Left ventricle myocardium superior (tissue), 1 donor: ENCODE measurements at places on chromosomes 7 and 10.
A peak's percentile ranks its signal among the peaks of the same experiment; 100 is the strongest.

DNA sequence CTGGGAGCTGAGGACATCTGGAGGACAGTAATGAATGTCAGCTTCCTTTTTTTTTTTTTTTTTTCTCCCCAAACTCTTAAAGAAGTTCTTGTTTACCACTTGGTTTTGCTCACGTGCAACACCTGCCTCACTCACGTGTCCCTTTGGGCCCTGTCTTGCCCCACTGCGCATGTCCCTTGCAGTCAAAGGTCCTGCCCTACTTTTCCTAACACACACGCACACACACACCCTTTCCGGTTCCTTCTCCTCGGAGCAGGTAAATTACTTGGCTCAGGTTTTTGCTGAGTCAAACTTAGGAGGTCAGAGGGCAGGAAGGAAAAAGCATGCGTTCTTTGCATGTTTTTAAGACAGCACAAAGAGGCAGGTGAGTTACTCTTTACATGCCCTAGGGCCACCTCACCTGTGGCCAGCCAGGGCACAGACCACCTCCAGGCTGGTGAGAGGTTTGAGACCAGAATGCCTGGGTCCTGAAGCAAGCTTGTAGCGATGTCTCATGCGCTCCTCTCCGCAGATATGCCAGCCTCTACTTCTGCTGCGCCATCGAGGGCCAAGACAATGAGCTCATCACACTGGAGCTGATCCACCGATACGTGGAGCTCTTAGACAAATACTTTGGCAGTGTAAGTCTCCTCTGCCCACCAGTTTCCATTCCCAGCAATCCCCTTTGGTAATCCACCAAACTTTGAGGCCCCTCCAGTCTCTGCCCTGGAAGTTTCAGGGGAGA, 2.8 kb downstream of the AP1S1 start:
- DNase-seq, result no peak

- no peak for DNase-seq
Measured at GRCh38 chr7:32223071-32223650, 153.0 kb upstream of the PDE1C start.

DNA sequence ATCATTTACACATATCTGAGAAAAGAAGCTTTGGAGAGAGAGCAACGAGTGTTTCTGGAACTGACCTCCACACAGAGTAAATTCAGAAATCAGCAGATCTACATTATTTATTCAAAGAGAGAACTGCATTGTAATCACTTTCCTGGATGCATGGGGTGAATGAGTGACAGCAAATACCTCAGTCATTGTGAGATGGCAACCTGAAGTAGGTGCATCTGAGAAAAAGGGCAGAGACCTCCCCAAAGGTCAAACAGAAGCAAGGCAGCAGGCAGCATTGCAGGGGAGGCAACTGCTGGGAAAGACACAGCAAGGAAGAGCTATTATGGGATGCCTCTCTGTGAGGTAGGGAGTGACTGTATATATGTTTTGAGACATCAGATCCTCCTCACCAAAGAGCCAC, 26.5 kb upstream of the SMIM30 start:
- no peak for DNase-seq

DNA sequence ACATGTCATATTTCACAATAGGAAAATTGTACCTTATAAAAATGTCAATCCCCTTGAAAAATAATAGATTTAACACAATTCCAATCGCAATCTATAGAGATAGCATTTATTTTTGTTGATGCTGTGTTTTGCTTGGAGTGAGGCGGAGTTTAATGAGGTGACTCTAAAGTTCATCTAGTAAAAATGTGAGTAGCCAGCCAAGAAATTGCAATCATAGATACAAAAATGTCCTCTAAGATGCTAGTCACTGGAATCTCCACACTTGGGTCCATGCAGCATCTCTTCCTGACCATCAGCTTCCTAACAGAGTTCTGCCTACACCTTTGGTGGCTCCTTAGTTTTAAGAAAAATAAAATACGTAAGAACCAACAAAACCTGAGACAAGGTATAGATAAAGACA, 44.9 kb downstream of the GLI3 start:
- DNase-seq, result no peak

DNA sequence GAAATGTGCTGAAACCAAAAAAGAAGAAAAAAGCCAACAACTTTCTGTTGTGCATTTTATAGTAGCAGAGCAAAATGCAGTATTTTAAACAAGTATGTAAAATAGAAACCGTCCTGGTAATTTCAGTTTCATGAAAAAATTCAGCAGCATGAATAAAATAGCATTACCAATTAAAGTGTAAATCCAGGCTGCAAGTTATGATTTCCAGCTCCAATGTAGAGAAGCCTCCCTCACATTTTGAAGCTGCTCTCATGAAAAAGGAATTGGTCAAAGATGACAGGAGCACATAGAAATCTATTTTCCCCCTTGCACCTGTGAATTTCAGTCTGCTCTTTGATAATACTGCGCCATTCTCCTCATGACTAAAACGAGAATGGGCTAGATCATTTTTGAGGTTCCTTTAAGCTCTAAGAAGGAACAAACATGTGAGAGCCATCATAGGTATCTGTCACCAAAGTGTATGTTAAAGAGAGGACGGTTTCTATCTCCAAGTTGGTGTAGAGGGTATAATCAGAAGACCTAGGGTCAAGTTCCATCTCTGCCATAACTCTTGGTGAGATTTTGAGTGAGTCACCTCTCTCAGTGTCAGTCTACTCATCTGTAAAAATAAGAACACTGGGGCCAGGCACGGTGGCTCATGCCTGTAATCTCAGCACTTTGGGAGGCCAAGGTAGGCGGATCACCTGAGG, 107.5 kb downstream of the MTPAP start:
- no peak for DNase-seq

GRCh38 chr10:14413523-14413922, 82.8 kb upstream of the FRMD4A start:
- DNase-seq, result no peak

- DNase-seq, result peak; percentile 70
Measured at GRCh38 chr7:36280840-36281812, 108.5 kb upstream of the ANLN start.

DNA sequence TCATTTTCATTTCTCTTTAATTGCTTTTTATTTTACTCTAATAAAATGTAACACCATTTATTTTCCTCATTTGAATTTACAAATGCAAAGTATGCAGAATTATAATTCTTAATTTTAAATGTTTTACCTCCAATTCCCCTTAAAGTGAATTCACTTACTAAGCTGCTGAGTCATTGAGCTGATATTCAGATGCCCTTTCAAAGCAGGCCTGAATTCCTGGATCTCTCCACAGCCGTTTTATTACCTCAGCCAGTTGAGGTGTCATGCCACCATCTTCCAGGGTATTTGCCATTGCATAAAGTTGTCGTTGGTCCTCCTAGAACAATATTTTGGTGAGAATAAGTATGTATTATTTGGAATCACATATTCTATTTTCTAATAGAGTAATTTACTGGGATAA, 33.2 kb downstream of the GNAT3 start:
- DNase-seq, result no peak

- no peak for DNase-seq
Measured at GRCh38 chr10:5942001-5942400, 35.3 kb downstream of the IL15RA start.

- DNase-seq, result no peak
Measured at GRCh38 chr7:106916679-106917078, 51.6 kb downstream of the PIK3CG start.

GRCh38 chr7:96822824-96823223, 113.2 kb upstream of the SEM1 start:
- DNase-seq, result no peak

GRCh38 chr10:67612577-67613537, 83.1 kb downstream of the CTNNA3 start:
- DNase-seq, result no peak

DNA sequence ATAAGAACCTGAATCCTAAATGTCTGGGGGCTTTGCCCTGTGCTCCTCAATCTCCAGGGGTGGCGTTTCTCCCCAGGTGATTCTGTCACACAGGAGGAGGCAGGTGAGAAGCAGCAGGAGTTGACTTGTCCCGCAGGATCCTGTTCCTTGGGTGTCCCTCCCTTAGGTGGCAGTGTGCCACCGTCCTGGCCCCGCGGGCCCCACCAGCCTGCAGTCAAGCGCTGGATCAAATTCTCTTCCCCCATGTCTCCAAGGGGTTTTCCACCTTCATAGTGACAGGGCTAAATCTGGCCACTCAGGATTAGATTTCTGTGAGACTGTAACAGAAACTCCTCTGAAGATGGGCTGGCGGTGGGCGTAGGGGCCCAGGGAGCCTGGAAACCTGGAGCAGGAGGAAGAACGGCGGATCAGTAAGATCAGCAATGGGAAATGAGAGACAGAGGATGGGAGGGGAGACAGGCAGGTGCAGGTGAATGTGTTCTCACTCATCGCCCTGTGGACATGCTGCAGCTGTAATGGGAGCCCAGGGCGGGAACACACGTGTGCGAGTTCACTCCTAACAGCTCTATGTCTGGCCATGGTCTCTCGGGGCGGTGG, 329.2 kb upstream of the COBL start:
- DNase-seq, result no peak
